ENCODE measurements at places on chromosomes 11 and 22. TPM values are rescaled to one million over a fixed set of nuclear protein-coding genes. Genes with fewer than 3 reads are reported as not detected.

The PRPF19 gene
- total RNA-seq = 49.4 TPM

The RTN4RL2 gene
- 0.93 TPM for total RNA-seq

The SHANK3 gene
- total RNA-seq = 10.6 TPM

The C2CD2L gene
- total RNA-seq = 9.8 TPM

Data from camera-type eye (tissue), 1 donor.